GM03348 (cell line): ENCODE measurements at places on chromosomes 12 and 14.

- no peak for DNase-seq
Observed at GRCh38 chr12:57718641-57719528, 19.7 kb downstream of the AGAP2 start.

GRCh38 chr12:27164330-27165040 lies 79.6 kb upstream of the STK38L start:
- no peak for DNase-seq

DNA sequence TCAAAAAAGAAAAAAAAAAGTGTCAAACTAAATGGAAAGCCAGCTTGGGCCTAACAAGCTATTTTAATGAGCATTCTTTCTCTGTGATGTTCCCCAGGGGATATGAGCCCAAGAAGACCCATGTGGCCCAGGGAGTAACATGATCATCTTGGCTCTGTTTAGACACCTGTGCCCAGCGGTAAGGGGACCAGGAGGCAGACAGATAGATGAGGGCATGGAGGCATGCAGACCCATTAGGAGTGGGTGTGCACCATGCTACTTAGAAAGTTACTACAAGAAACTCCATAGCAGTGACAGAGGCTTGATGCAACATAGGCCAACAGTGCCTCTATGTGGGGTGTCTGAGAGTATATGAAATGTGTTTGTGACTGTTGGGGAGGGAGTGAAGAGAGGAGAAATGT lies 3.1 kb upstream of the CREBL2 start:
- DNase-seq, result no peak

- no peak for DNase-seq
Observed at GRCh38 chr14:96999654-97000155, 202.5 kb downstream of the VRK1 start.

- no peak for DNase-seq
Observed at GRCh38 chr14:77043984-77044485, 15.5 kb upstream of the IRF2BPL start.

GRCh38 chr12:49934505-49934904 lies 16.0 kb upstream of the AQP2 start:
- no peak for DNase-seq

DNA sequence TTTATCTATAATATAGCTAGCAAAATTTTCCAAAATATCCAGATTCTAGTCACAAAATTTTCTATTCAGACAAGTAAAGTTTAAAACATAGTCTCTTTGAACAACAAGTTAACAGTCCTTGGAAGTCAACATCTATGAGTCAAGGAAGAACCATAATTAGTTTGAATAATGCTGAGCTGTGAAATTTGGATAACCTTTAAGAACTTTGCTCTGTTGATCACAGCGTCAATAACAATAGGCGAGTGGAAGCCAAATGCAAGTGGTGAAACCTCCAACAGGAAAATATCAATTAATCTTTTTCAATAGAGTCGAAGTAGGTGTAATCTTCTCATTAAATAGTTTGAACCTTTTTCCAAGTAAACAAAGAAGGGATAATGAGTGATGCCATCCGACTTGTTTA lies 466.6 kb downstream of the FOXG1 start:
- no peak for DNase-seq

GRCh38 chr12:25119020-25119419 lies 75.9 kb downstream of the DNAI7 start:
- no peak for DNase-seq

DNA sequence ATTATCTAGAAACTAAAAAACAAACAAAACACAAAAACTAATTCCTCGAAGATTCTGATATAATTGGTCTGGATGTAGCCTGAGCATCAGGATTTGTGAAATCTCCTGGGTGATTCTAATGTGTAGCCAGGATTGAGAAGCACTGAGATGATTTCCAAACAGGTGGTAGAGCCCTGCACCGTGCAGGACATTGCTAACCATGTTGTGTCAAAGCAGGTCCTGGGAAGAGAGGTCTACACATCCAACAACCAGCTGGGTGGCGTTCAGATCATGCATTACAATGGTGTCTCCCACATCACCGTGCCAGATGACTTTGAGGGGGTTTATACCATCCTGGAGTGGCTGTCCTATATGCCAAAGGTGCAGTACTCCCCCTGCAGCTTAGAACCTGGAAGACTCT lies 56.3 kb downstream of the FOXN4 start:
- DNase-seq, result no peak

- DNase-seq, result no peak
Observed at GRCh38 chr12:132065203-132065602, 78.9 kb downstream of the DDX51 start.

DNA sequence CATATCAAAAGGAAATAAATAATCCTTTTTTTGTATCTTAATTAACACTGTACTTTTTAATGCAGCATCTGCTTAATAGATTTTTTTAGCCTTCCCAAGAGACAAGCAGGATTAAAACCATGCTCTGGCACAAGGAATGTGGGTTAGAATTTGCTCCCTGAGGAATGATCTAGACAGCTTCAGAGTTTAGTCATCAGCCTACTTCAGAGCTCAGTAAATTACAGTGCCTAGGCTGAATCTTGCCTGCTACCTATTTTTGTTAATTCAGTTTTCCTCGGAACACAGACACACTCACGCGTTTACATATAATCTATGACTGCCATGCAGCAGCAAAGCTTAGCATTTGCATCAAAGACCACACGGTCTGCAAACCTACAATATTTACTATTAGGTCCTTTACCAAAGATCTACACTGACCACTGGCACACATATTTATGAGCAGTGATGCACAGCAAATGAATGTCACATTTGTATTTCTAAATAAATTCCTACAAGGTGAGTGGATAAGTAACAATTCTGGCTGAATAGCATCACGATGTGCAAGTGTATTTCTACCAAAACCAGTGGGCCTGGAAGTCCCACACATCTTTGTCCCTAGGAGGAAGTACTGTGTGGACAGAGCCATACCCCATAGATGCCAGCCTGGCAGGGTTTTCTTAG lies 309.8 kb upstream of the TMEM132C start:
- peak; percentile 57 for DNase-seq

DNA sequence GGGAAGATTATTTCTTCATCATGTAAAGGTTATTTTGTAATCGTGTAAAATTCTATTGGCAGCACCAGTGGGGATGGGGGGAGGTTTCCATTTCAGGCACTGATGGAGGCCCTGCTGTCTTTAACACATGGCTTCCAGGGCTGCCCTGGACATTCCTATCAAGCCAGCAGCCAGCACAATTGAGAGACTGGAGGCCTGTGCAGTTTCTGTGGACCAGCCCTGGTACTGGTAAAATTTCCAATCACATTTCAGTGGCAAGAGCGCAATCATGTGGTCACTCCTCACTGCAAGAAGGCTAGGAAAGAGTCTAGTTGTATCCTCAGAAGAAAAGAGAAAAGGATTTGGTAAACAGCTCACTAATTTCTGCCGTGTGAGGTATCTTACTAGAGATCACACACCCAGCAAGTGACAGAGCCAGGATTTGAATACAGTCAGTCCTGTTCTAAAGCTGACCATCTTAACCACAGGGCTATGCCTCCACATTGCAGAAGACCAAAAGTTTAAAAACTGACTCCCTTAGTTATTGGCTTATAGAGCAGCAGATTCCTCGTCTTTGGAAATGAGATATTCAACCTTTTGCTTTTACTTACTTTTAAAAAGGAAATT lies 179.4 kb upstream of the ARHGAP5 start:
- no peak for DNase-seq

GRCh38 chr12:116727261-116727660 lies 10.6 kb downstream of the SPRING1 start:
- no peak for DNase-seq

GRCh38 chr14:34181338-34181737 lies 230.5 kb upstream of the EGLN3 start:
- no peak for DNase-seq

DNA sequence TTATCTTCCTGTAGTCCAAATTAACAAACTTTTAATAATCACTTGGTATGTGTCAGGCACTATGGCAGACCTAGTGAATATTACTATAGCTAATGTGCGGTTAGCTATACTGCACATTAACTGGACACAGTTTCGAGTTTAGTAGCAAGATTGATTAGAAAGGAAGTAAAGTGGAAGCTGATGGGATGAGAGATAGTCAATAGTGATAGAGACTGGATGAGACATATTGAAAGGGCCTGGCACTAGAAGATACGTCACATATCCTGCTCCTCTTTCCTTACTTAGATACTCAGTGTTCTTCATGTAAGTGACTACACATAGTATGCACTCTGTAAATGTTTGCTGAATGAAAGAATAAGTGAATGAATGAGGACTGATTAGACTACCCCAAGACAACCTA lies 5.5 kb downstream of the TBK1 start:
- no peak for DNase-seq

DNA sequence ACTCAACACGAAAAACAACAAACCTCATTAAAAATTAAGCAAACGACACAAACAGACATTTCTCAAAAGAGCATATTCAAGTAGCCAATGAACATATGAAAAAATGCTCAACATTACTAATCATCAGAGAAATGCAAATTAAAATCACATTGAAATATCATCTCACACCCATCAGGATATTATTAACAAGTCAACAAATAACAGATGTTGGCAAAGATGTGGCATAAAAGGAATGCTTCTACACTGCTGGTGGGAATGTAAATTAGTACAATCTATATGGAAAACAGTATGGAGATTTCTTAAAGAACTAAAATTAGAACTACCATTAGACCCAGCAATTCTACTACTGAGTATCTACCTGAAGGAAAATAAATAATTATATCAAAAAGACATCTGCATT lies 182.2 kb downstream of the KITLG start:
- DNase-seq, result no peak

- peak; percentile 87 for DNase-seq
Observed at GRCh38 chr14:103334644-103335622, 896 bp downstream of the EIF5 start.

GRCh38 chr12:71548893-71549292 lies 109.3 kb downstream of the LGR5 start:
- no peak for DNase-seq

DNA sequence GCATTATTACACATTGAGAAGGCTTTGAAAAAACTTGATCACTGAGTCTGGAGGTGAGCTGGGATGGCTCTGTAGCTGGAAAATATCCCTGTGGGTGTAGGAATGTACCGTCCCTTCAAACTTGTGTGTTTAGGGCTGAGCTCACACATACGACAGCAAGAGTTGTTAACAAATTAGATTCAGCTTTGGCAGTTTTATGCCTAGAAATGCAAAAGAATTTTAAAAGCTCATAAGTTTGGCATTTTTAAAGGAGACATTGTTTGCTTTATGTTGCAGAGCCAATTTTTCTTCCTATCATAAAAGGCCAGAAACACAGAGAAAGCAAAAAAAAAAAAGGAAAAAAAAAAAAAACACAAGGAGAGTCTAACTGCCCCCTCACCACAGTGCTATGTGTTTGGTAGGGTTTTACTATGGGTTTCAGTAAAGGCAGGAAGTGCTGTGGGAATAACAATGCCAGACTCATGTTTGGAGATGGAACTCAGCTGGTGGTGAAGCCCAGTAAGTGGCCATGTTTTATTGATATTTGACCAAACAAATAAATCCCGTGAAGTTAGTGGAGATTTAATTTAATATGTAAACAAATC lies 78.4 kb downstream of the DAD1 start:
- peak; percentile 69 for DNase-seq

DNA sequence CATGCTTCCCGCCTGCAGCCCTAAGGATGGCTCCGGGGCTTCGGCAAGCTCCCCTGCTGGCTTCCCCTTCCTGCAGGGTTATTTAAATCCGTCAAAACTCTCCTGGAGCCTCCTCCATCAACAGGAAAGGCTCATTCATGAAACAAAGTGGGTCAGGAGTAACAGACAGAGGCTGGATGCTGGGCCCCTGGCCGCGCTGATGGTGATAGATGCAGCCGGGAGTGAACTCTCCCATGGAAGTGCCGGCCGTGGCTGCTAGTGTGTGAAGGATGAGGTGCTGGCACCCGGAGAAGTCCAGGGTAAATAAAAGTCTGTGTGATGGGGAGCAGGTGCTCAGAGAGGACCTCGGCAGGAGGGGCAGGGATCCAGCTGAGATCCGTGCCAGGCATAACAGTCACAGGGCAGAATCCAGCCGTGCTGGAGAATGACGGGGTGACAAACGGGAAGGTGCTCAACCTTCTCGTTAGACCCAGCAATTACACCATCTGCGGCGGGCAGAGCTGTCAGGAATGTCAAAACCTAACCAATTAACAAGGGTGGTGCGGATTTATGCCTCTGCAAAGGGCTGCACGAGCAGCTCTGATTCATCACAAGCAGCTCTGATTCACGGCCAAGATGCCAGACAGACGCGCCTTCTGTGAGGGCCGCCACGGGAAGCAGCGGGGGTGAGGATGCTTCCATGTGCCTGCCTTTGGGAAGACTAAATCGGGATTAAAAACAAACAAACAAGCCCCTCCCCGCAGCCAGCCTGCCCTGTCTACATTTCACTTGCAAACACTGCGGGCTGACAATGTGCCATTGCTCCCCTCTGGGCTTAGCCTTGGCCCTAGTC lies 55.6 kb downstream of the SYNE3 start:
- DNase-seq, result peak; percentile 90

GRCh38 chr12:114975640-114976310 lies 291.8 kb upstream of the TBX3 start:
- no peak for DNase-seq

- no peak for DNase-seq
Observed at GRCh38 chr12:121801595-121802484, 2.0 kb upstream of the SETD1B start.

GRCh38 chr14:31139301-31139847 lies 68.2 kb downstream of the HECTD1 start:
- no peak for DNase-seq

DNA sequence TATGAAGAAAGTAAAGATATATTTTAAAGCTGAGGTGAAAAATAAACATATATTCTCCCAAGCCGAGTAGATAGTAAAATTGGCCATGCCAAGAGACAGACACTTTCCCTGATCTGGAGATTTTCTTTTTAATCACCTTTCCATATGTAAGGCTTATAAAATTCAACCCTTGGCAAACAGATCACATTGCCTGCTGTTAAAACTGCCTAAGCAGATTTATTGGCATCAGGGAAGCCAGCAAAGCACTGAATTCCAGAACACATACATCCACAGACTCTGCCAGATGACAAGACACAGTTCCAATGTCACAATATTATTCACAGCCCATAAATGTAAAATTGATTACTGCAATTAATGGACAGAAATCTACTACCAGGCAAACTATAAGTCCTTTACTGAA lies 78.2 kb upstream of the GARIN2 start:
- no peak for DNase-seq

- peak; percentile 29 for DNase-seq
Observed at GRCh38 chr12:806200-806791, 53.9 kb downstream of the WNK1 start.

GRCh38 chr14:75479770-75480600 lies 42.3 kb upstream of the BATF start:
- DNase-seq, result no peak

- no peak for DNase-seq
Observed at GRCh38 chr12:13368971-13369370, 172.4 kb downstream of the EMP1 start.

- no peak for DNase-seq
Observed at GRCh38 chr12:13183620-13184019, 12.9 kb upstream of the EMP1 start.
